GM12878 (cell line): ENCODE measurements at places on chromosomes 2 and 18. TPM values are rescaled to one million over a fixed set of nuclear protein-coding genes. Genes with fewer than 3 reads are reported as not detected.

GRCh38 chr2:120373424-120373823 is 27.5 kb downstream of the INHBB start:
- no peak for DNase-seq

DNA sequence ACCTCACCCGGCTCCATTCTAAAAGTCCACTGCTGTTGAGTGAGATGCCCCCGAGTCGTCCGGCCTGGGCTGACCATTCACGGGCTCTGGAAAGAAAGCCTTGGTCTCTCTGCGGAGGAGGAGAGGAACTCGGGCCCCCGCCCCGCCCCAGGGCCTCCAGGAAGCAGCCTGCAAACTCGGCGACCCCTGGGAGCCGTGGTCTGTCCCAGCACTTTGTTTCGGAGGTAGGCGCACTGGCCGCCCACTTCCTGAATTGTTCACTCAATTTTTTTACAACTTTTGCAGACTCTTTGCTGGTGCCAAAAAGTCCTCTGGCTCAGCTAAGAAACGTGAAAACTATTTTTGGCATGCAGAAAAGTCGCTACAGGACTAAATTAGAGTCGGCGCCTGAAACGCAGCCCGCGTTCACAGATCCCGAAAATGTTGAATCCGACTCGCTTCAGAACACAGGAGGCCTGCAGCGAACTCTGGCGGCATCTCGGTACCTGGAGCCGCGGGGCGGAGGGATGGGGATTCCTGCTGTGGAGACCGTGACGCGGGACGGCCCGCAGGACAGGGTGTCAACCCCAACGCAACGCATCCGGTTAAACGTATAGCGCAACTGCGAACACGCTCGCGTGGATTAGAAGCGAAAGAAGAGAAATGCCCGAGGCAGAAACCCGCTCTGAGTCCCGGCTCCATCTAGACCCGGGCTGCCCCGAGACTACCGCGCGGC is 1.5 kb downstream of the PXDN start:
- DNase-seq: no peak

DNA sequence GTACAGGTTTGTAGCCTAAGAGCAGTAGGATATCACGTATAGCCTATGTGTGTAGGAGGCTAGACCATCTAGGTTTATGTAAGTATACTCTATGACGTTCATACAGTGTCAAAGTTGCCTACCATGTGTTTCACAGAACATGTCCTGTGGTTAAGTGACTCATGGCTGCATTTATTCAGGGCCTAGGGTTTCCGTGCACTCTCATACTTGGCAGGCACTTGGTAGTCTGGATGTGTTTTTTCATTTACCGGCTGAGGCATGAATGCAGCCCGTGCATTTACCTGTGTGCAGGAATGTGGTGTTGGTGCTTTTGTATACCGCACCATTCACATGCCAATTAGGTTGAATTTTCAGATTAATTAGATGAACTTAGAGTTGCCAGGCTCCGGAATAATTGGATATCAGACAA is 43.4 kb downstream of the MYL12B start:
- no peak for DNase-seq

- peak; percentile 24 for DNase-seq
Measured at GRCh38 chr2:9951522-9952285, at the start of gene GRHL1. GRHL1 (plus strand) TSS chr2:9951693; CDS start chr2:9951834, 141 bp downstream.

The EFEMP1 gene
- 0.24 and 0.33 TPM in 2 replicates for total RNA-seq
